Epithelial cell of proximal tubule (primary cell): ENCODE measurements at places on chromosomes 13 and 19. TPM values are rescaled to one million over a fixed set of nuclear protein-coding genes. Genes with fewer than 3 reads are reported as not detected.

DNA sequence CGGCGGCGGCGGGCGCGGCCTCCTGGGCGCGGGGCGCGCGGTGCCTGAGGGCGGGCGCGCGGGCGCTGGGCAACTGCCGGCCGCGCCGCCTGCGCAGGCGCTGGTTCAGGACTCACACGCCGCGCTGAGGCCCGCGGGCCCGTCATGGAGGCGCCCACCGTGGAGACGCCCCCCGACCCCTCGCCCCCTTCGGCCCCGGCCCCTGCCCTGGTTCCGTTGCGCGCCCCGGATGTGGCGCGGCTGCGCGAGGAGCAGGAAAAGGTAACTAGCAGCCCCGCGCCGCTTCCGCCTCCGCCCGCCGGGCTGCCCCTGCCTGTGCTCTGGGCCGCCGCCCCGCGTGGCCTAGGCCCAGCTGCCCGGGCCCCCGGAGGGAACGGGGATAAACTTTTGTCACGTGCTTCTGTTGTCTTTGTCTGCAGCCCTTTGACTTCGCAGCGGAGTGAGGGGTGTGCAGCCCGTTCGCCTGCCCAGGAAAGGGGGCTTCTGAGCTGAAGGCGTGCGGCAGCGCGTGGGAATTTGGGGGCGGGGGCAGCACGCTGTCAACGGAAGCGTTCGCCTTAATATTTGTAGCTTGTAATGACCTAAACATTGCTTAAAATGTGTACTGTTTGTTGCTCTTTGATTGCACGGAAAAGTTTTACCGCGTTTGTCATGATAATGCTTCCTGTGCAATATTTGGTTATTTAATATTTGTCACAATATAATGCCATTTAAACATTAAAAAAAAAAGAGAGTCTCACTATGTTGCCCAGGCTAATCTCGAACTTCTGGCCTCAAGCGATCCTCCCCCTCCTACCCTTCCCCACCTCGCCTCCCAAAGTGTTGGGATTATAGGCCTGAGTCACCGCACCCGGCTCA lies 594 bp downstream of the URI1 start:
- no peak for DNase-seq

DNA sequence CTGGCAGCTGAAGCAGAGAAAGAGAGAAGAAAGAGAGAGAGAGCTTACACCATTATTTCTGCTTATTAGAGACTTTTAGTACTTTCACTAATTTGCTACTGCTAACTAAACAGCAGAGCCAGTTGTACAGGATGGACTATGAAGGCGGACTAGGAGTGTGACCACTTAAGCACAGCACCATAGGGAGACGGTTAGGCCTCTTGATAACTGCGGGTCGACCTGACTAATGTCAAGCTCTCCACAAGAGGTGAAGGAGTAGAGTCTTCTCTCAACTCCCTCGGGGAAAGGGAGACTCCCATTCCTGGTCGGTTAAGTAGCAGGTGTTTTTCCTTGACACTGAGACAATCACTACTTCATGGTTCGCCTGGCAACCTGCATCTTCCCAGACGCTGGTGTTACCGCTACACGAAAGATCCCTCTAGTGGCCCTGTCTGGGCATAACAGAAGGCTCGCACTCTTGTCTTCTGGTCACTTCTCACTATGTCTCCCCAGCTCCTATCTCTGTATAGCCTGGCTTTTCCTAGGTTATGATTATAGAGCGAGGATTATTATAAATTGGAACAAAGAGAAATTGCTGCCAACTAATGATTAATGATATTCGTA lies 5.3 kb upstream of the PSG7 start:
- DNase-seq = no peak

DNA sequence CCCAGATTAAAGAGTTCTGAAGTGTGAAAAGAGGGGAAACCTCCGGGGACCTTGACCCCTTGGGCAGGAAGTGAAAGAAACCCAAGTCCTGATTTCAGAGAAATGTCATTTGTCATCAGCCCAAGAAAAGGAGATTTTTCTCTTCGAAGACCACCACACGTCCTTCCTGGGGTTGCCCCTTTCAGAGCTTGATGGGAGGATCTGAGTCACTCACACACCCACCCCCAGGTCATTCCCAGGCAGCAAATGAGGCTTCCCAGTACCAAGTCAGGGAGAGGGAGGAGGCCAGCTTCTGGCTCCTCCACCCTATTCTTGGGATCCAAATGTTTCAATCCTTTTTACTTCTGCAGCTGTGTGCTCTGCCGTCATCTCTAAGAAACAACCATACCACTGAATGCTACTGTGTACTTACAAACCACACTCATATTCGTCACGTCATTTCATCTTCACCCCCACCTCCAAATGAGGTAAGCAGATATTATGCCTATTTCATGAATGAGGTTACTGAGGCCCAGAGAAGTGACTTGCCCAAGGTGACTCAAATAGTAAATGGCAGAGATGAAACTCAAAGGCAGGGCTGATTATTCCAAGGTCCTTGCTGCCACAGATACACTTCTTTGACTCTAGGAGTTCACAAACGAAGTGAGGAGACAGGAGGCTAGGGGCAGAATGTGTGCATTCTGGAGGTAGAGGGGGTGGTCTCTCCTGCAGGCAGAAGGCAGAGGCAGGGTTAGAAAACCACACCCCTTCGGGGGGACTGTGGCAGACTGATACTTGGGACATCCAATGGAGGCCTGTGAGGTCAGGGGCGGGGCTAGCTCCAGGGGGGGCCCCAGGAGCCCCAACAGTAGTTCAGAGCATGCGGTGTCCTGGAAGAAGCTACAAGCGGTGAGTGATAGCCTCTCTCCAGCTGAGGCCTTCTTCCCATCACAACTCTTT lies 5.0 kb upstream of the KMT2B start:
- DNase-seq = no peak

DNA sequence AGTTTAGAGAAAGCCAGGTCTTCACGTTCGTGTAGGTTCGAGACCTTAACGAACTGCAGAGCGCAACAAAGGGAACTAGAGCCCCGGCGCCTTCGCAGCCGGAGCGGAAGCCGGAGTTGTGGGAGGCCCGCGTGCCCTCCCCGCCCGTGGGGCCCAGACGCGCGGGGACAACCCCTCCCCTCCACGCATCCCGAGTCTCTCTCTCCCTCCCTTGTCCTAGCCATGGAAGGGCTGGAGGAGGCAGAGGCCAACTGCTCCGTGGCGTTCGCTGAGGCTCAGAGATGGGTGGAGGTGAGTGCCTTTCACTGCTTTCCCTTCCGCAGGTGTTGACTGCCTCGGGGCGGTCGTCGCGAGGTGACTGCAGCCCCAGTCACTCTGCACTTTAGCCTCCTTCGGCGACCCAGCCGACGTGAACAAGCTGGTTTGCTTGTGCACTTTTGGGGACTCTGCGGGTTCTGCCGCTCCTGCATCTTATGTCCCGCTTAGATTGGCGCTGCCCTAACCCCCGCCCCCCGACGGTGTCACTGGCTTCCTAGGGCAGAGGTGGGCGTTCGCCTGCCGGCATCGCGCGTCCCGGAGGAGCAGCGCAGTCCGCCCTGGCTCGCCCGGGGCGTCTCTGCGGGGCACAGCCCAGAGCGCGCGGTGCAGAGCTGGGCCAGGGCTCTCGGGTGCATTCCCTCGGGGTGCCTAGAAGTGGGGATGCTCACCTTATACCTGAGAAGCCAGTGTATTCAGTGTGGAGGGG lies 478 bp downstream of the LMO7 start:
- no peak for DNase-seq

- DNase-seq = no peak
These were observed 1.4 kb downstream of the TMPRSS9 start for GRCh38 chr19:2361246-2362045.

DNA sequence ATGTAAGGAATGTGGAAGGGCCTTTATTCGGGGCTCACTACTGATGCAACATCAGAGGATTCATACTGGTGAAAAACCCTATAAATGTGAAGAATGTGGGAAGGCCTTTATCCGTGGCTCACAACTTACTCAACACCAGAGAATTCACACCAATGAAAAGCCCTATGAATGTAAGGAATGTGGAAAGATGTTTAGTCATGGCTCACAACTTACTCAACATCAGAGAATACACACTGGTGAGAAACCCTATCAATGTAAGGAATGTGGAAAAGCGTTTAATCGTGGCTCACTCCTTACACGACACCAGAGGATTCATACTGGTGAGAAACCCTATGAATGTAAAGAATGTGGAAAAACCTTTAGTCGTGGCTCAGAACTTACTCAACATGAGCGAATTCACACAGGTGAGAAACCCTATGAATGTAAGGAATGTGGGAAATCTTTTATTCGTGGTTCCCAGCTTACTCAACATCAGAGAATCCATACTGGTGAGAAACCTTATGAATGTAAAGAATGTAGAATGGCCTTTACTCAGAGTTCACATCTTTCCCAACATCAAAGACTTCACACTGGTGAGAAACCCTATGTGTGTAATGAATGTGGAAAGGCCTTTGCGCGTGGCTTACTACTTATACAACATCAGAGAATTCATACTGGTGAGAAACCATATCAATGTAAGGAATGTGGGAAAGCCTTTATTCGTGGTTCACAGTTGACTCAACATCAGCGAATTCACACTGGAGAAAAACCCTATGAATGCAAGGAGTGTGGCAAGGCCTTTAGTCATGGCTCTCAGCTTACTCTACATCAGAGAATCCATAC lies 44.3 kb downstream of the ZNF585A start:
- DNase-seq = no peak

DNA sequence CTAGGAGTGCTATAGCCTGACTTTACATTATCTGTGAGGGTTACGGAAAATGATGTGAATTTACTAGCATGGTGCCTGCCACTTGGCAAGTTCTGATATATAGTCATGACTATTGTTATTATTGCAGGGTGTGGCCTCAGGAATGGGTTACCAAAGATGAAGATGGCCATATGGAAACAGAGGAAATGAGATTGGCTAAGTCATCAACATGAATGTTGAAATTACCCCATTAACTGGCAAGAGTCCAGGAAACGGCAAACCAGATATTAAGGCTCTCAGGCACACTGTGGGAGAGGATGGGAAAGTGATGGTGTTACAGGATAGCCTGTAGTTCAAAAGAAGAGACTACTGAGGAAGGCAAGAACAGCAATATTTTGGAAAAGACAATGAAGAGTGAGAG lies 183.3 kb downstream of the KCNRG start:
- no peak for DNase-seq

GRCh38 chr13:24272452-24273161 lies 36.8 kb upstream of the C1QTNF9 start:
- DNase-seq = no peak

- DNase-seq = no peak
These were observed 1.1 kb downstream of the HSPB6 start for GRCh38 chr19:35755550-35756376.

DNA sequence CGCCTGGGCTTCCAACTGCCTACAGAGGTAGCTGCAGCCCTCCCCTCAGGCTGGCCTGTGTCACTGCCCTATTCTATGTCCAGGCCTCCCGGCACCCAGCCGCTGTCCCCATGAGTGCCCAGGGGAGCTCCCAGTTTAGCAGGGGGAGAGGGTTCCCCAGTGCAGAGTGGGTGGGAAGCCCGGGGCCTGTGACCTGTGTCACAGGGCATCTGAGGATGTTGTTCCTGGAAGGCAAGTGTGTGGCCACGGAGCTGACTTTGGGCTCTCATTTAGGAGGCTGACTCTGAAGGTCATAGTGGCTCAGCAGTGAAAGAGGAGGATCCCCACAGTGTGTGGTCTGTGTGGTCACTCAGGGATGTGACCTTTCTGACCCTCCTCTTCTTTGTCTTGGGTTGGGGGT lies 25.1 kb downstream of the PPP1R37 start:
- DNase-seq = no peak

- no peak for DNase-seq
These were observed 35.1 kb upstream of the ZNF808 start for GRCh38 chr19:52492201-52492993.

DNA sequence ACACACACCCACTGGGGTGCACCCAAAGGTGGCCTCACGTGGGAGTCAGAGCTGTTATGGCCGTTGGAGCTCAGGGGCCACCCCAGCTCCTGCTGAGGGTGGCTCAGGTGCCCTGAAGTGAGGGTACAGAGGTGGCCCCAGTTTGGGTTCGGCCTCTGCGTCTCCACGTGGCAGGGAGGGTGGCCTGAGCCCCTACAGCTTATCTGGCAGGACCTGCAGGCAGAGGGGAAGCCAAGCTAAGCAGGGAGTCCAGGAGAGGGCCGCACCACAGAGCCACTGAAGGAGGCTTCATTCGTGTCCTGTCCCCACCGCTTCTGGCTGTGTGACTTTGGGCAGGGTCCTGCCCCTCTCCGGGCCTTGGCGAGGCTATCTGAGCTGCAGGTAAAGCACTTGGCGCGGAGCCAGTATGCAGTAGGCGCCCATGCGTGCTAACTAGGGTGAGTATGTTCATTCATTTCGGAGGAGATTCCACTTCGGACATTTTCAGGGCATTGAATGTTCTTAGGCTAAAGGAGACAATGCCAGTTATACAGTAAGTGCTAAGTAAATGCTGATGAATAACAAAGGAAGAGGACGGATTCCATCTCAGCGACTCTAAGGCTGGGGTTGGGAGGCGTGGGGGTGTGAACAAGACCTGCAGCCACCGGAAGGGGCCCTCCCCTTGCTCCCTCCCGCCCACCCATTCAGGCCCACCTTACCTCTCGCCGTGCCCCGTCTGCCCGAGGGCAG lies 4.9 kb downstream of the REX1BD start:
- DNase-seq = no peak

GRCh38 chr19:2039959-2040646 lies 10.9 kb downstream of the MKNK2 start:
- no peak for DNase-seq

The IGFL2 gene
- total RNA-seq = not detected in 2 replicates

The TEX101 gene
- not detected in 2 replicates for total RNA-seq

The MTUS2 gene
- total RNA-seq = not detected in 2 replicates
